Urinary bladder (tissue), 4 donors: ENCODE measurements at places on chromosomes 7 and 10. TPM values are rescaled to one million over a fixed set of nuclear protein-coding genes. Genes with fewer than 3 reads are reported as not detected.

DNA sequence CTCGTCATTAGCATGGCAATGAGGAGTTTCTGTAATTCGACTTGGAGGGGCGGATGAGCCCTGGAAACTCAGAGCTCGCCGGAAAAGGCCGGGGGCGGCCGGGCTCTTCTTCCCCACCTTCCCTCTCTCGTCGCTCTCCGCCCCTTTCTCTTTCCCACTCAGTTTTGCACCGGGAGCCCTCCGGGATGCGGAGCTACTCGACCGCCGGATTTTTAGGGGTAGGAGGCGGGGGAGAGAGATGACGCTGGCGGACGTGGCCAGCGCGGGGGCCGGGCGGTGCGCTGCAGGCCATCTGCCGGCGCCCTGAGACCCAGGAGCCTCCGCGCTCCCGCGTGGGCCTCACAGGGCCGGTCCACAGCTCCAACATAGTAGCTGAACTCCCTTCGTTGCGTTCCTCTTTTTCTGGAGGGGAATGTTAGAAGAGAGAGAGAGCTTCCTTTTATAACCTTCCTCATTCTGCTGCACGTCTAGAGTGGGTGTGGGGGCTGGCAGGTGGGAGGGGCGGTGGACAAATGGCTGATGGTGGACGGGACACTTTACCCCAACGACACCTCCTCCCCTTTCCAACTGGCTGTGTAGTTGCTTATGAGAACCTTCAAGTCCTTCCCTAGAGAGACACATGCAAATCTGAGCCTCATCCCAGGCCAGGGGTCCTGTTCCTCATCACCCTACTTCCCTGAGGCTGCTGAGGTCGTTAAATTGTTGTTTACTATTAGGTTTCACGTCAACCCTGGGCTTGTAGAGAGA, 1.1 kb upstream of the HOXA1 start:
- no peak for DNase-seq

The SPOCK2 gene
- 3.2 TPM for total RNA-seq

DNA sequence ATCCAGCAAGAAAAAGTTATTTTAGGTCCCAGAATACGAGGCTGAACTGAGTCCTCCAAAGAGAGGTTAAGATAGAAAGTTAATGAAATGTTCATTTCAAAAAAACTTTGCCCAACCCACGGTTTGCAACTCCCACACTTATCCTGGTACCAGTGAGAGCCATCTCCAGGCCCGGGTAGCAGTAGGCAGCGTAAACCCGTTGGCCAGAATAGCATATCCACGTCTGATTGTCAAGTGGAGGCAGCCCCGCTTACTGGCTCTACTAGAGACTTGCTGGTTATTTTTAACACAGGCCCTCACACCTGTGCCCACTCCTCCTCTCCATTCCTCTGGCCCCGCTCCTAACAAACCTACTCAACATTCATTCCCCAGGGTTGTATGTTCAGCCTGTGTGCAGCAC, 109.7 kb downstream of the HIP1 start:
- DNase-seq, result no peak

DNA sequence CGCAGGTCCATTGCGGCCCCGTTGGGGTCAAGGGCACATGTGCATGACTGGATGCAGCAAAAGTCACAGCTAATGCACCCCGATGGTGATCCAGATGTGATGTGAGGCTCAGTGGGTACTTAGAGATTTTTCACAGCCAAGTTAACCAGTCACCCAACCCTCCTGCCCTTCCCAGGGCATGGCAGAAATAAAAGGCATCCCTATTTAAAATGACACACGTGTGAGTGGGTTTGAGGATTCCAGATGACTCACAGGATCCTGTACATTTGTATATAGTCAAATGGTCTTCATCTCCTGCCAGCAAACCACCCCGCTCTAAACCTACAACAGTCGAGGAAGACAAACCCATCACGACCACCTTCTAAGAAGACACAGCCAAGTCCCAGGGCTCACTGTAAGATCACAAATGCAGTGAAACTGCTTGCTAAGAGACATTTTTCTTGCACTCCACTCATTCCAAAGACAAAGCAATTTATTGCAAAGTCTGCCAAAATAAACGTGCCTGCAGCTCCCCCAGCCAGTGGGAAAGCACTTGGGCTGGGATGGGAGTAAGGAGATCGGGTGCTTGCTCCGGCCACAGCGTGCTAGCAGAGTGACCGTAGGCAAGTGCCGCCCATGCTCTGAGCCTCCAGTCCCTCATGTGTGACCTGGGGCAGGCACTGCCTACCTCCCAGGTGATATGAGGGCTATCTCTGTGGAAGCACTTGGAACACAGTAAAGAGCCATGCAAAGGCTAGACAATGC, 86.6 kb upstream of the MACROH2A2 start:
- no peak for DNase-seq

The LIPJ gene
- 0.26 TPM for total RNA-seq

GRCh38 chr10:14382022-14382421, 51.3 kb upstream of the FRMD4A start:
- no peak for DNase-seq

- no peak for DNase-seq
Measured at GRCh38 chr7:82674268-82674667, 230.7 kb upstream of the CACNA2D1 start.

The HMX3 gene
- total RNA-seq, result not detected

The NKX1-2 gene
- not detected for total RNA-seq

The OR2A1 gene
- total RNA-seq, result 0.05 TPM

DNA sequence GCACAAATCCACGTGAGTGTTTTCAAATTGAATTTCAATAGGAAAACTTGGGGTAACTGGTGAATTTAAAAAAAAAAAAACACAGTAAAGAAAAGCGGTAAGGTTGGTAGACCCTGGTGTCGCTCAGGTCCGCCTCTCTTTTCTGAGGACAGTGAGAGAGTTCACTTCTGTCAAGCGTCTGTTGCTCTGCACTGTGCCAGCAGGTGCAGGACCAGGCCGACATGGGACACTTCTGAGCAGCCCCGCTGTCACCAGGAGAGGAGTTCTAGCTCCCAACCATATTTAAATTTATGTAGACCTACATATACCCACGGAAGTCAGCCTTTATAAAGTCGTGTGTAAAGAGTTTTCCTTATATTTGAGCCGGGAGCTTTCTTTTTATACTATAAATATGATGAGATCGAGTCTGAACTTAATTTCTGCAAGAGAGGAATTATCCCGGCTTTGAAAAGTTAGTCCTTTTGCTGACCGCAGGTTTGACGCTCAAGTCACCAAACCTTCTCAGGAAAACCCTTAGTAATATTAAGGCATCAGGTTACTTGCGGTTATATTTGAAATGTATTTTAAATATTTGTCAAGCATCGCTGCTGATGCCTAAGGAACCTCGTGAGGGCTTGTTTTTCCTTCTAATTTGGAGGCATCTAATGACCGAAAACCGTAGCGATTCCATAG, 531 bp downstream of the IKZF1 start:
- DNase-seq, result no peak

The MRC1 gene
- total RNA-seq, result 41.2 TPM

GRCh38 chr10:97919012-97919411, 69.4 kb downstream of the GOLGA7B start:
- DNase-seq, result no peak

The DPYSL4 gene
- 1.7 TPM for total RNA-seq

DNA sequence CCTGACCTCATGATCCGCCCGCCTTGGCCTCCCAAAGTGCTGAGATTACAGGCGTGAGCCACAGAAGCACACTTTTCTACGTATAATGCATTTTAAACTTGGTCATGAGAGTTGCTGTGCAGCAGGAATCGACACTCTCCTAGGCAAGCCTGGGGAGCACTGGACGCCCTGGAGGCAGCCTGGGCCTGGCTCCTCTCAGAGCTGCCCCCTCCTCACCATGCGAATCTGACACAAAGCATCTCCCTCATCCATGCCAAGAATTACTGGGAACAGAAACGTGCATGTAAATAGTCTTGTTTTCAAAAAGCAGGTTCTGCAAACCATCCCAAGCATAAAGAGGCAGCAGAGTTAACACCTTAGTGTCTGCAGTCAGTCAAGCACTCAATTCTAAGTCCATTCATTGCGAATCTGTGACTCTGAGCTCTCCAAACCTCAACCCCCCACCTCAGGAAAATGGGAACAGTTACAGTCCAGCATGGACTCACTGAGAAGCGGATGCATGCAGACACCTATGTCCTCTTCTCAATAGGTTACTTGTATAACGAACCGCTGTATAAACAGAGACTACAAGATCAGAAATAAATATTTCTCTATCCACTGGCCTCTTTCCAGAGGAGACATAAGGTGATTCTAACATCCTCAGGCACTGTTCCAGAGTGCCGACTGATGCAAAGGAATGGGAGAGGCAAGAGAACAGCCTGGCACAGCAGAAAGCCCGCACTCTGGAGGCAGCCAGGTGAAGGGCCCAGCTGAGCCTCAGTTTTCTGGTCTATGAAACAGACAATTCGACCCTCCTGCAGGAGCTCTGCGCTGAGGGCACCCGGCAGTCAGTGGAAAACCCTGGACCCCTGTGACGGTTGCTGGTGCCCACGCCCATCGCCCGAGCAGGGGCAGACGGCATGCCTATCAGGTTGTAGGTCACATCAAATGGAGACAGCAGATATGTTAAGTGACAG, 68.9 kb downstream of the MAD1L1 start:
- no peak for DNase-seq

- DNase-seq, result no peak
Measured at GRCh38 chr10:118253397-118253796, 88.7 kb downstream of the FAM204A start.

The C10orf62 gene
- total RNA-seq, result not detected

DNA sequence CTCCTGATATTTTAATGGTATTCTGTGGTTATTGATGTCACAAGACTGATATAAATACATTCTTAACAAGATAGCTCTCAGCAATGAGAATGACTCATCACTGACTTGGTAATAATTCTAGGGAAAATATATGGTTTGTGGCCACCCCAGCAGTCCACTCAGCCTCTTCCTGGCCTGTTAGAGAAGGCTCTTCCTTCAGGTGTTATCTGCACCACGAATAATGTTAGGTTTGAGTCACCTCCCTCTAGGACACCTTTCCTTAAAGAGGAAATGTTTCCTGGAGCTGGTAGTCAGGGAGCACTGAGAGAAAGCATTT, 163.3 kb downstream of the SVIL start:
- DNase-seq, result no peak

GRCh38 chr10:86782701-86783418, 26.4 kb downstream of the BMPR1A start:
- no peak for DNase-seq

The ASB10 gene
- total RNA-seq, result not detected

DNA sequence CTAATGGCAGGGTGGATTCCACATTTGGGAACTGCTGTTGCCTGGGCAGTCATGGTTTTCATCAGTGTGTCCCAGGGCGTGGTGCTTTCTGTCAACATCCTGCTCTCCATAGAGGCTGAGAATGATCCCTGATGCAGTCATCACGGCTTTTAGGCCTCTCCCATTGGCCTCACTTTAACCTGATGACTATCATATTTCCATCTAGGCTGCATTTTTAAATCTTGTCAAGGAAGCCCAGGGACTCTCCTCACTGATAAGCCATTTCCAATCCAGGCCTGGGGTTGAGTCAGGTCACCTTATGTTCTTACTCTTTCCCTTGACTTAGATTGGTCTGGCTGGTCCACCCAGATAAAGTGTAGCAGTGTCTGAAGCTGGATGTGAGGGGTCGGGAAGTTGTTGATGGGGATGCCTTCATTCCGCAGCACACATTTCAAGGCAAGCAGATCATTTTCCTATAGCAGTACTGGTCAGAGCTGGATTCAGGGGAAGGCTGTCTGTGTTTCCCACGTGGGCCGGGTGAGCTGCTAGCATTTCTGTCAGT, 177.0 kb downstream of the AUTS2 start:
- no peak for DNase-seq

DNA sequence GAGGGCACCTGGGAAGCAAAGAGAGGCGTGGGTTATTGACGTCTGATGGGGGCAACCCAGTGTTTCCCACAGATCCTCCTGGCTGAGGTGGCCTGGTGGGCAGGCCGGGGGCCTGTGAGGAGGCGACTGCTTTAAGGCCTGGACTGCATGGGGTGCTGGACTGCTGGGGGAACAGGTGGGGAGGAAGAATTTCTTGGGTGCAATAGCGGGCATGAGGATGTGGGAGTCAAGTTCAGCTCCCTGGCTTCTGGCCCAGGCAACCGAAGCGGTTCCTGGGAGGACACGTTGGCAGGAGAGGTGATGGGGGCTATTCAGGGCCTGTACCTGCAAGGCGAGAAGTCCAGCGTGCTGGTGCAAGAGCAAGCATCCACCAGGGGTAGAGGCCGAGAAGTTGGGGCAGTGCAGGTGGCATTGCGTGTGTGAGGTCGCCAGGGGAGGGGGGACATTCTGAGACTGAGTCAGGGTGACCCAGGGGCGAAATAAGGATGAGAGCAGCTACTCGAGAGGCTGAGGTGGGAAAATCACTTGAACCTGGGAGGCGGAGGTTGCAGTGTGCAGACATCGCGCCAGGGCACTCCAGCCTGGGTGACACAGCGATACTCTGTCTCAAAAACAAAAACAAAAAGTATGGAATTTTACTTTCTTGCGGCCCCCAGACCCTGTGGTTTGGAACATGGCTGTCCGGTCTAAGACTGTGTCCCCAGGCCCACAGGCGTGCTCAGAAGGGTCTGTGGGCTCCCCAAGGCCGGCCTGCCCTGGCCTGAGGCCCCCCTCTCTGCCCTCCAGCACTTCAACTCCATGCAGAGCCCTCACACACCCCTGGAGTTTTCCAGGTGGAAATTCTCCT, 53.6 kb upstream of the ELN start:
- DNase-seq, result no peak

GRCh38 chr7:5678295-5679047, 103.0 kb downstream of the RNF216 start:
- no peak for DNase-seq
